HuH-7.5 (cell line): ENCODE measurements at places on chromosomes 1 and 21.

- DNase-seq = peak; percentile 32
Observed at GRCh38 chr1:94863919-94864318, 43.8 kb downstream of the SLC44A3 start.

DNA sequence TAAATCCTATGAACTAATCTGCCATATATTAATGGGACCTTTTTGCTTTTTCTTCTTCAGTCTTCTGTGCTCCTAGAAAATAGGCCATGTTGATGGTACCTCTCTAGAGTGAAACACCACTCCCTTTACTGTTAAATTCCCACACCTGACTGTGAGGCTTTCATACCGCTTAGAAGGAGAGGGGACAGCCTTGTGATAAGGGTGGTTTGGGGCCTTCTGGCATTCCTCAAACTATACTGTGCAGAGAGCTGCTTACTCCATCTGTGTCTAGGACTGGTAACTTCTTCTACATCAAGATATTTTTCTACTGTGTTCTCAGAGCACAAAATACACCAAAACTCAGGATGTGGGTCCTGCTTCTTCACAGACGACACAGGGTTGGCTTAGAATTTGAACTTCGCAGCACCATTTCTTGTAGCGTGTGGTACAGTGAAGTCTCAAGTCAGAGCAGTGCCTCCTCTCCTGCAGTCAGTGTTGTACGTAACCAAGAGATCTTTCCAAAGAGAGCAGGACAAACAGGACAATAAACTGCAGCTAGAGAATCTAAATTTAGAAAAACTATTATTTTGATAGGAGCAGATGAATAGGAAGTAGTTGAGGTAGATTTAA, 43.8 kb downstream of the MACO1 start:
- no peak for DNase-seq

GRCh38 chr1:3515272-3515671, 60.8 kb downstream of the ARHGEF16 start:
- no peak for DNase-seq

GRCh38 chr1:37922767-37923550, 23.9 kb downstream of the INPP5B start:
- no peak for DNase-seq

DNA sequence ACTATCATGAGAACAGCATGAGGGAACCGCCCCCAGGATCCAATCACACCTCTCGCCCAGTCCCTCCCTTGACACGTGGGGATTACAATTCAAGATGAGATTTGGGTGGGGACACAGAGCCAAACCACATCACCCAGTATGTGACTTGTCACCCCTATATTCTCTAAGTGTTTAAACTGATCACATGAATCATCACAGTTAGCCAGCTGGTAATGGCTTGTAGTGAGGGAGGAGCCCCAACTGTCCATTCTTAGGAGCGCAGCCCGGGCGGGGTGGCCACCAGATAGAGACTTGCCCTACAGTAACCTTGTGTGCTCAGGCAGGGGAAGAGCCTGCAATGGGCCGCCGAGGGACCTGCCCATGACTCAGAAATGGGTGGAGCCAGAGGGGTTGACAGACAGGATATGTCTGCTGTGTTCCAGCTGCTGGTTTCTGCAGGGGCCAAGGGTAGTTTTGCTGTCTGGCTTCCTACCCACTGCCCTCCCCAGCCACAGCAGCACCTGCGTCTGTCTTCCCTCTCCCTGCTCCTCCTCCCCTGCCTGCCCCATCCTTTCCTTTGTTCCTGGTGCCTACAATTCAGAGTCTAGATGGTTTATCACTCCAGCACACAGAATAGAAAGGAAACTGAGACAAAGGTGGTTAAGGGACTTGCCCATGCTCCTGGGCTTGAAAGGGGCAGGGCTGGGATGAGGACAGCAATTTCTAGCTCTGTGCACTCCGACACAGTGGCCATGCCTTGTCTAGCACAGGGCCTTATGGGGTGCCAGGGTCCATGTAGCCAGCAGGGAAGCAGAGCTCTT, 9.2 kb downstream of the ABCG1 start:
- peak; percentile 69 for DNase-seq

DNA sequence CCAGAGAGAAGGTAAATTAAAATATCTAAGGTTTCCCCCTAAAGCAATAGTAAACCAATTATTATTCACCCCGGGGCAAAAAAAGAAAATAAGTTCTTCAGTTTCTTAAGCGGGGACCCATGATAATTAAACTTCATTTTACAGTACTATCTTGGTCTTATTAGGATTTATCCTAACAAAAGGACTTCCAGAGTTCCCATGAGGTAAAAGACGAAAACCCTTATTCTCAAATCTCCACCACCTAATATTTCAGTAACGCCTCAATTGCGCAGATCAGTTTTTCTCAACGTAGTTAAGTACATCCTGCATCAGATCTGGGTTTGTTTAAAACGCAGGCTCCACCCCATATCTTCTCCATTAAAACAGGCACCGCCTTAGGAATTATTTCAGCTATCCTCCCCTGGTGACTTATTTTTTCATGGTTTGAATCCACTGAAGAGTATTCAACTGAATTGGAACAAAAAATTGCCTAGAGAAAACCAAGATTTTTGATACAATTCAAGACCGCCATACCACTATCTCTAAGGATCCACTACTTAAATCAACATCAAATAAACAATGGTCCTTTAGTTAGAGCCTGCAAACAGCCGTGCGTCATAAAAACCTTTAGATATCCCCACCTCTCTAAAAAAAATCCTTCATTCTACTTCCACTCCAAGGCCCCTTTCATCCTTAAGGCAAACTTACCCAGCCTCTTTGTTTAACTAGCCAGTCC, 1.7 kb downstream of the MCL1 start:
- DNase-seq = no peak
